Fibroblast of skin of abdomen (primary cell): ENCODE measurements at places on chromosomes 2 and 18.

DNA sequence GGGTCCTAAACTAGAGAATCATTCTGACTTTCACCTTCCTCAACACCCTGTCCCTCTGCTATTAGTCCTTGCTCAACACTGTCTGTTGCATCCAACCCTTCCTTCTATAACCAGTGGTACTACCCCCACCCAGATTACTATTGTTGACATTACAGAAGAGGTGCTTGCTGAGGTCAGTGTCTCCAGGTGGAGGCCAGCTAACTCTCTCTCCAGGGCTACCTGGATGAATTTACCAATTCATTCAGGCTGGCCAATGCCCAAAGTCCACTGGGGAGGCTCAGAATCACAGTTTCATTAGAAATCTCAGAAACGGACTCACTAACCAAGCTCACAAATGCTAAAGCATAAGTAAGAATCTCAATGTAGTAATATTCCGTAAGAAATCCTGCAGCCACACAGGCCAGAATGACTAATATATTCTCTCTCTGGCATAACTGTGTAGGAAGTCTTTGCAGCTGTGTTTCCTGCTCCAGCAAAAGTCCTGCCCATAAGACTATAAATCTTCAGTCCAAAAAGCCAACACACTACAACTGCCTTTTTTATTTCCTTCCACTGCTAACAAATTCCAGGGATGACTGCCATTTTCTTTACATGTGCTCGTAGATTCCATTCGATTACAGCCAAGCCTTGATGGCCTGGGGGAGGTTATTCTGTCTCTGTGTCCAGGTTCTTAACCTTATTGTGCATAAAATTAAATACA lies 10.0 kb upstream of the TTR start:
- peak; percentile 89 for DNase-seq

GRCh38 chr2:202773301-202773973 lies 98.1 kb downstream of the ICA1L start:
- DNase-seq, result no peak

GRCh38 chr2:54572262-54572635 lies 116.1 kb downstream of the SPTBN1 start:
- DNase-seq, result peak; percentile 88

DNA sequence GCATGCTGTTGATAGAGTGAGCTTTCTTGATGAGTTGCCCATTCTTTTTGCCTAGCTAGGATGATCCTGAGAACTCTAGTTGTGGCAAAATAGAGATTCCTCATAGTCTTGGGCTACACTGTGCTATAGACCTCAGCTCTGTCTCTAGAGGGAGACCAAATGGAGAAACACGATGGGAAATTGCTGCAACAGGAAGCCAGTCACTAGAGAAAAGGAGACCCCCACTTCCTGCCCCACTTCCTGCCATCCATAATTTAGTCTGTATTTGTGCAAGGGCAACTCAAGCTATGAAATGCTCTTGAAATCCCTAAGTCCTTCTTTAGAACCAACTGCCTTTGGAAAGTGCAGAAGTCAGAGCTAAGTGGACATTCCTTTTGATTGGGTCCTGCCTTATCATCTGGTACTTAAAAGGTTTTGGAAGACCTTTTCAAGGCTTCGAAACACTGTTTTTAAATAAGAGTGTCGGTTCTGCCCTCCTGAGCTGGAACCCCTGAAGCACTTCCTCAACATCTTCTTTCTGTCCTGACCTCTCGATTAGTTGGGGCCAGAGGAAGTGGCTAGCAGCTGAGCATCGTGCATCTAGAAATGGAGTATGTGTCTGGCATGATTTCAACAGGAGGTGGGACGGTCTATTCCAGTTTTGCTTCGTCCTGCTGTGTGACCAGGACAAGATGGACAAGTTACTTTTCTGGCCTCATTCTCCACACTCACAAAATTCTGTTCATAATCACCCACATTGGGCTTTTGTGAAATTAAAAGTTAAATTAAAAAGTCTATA lies 8.6 kb upstream of the KCNE4 start:
- no peak for DNase-seq

GRCh38 chr2:219985017-219985416 lies 357.6 kb downstream of the SLC4A3 start:
- no peak for DNase-seq

GRCh38 chr2:74290066-74290465 lies 53.1 kb downstream of the SLC4A5 start:
- no peak for DNase-seq

DNA sequence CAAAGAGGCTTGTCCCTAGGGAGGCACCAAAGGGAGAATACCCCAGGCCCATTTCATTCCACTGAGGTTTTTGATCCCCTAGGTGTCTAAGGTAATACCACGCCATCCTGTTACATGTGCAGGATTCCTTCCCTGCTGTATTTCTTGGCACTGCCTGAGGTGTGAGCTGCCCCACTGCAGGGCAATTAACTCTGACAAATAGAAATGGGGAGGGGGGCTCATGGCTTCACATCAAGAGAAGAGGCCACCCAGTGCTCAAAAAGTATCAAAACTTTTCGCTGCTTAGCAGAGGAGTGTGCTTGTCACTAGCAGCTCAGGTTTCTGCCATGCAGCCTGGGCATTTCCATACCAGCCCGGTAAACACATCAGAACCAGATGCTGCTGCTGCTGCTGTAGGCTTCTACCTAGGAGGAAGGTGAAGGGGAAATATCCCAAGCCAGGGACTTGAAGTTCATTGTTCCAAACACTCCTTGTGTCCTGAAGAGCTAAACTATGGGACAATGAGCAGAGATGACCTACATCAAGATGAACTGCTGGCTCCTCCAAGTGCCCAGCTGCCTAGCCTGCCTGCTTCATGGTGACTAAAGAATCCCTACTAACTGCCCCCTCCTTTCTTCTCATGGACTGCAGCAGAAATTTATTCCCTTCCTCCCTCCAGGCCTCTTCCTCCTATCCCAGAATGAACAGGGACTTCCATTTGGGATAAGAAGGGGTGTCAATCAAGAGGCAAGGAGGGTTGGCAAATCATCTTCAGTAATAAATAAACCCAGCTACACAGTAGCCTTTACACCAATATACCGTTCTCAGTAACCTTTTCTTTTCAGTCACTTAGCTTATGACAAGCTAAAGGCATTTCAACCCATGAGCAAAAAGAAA lies 16.4 kb downstream of the POU3F3 start:
- DNase-seq, result no peak

- no peak for DNase-seq
Measured at GRCh38 chr2:153476816-153477635, 1.5 kb downstream of the RPRM start.
